ENCODE measurements at places on chromosomes 12 and 14. TPM values are rescaled to one million over a fixed set of nuclear protein-coding genes. Genes with fewer than 3 reads are reported as not detected.
A peak's percentile ranks its signal among the peaks of the same experiment; 100 is the strongest.

GRCh38 chr12:90428881-90429280 is 526.1 kb downstream of the CCER1 start:
- no peak for DNase-seq

Gene KCNJ8
- 2.7 TPM for total RNA-seq

Gene KRT8
- 441 TPM for total RNA-seq

Gene RAD51AP1
- total RNA-seq: 22.2 TPM

DNA sequence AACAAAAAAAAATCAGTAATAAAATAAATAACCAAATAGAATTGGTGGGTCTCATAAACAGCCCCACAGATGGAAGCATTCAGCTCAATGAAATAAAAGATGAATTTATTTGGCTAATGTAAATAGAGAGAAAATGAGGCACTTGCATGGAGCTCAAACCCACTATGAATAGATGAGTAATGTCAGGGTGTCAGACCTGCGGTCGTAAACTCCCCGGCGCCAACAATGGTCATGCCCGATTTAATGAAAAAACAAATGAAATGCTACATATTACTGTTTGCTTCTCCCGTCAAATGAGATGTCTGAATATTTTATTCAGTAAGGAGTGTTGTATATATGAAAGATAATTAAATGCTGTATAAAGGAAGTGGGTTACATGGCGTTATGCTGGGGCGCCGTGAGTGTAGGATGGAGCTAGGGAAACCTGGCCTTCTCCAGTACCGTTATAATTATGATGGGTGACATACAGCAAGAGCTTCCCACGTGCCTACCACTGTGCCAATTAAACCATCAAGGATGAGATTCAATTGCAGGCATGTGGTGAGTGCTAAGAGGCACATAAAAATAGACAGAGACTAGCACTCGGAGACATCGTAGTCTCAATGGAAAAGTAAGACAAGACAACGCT is 648.1 kb downstream of the BCL11B start:
- DNase-seq: no peak

GRCh38 chr14:100100032-100100703 is 34.9 kb downstream of the EVL start:
- DNase-seq: no peak

DNA sequence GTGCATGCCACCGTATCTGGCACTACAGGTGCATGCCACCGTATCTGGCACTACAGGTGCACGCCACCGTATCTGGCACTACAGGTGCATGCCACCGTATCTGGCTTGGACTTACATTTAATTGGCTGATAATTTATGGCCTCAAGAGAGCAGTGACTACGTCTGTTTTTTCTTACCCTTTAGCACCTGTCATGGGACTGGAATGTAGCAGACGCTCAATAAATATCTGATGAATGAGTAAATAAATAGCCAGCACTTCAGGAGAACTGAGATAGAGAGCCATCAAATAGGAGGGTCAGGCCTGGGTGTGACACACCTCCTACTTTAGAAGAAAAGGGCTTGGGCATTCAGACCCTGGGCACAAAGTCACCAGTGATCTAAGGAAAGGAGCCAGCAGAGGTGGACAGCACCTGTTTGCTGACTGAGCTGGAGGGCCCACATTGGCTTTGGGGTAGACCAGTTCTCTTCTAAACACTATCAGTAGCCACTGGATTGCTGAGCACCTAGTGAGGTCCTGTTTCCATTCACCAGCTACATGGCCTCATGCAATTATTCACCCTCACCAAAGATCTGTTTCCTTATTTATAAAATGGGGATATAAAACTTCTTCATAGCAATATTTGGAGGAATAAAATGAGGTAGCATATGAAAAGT is 50.1 kb downstream of the RFX4 start:
- peak; percentile 74 for DNase-seq

Gene NRXN3
- 7.0 TPM for total RNA-seq

Gene KLHDC1
- 0.69 TPM for total RNA-seq

DNA sequence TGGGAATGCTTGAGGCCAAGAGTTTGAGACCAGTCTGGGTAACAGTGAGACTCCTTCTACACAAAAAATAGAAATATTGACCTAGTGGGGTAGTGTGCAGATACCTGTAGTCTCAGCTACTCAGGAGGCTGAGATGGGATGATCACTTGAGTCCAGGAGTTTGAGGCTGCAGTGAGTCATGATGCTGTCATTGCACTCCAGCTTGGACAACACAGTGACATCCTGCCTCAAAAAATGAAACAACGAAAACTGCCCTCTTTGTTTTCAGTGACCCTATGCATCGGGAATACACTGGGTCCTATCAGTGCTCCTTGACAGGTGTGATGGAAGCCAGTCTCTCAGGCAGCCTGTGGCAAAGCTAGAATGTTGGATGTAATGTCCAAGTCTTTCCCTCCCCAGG is 311.5 kb upstream of the OR4E1 start:
- no peak for DNase-seq

DNA sequence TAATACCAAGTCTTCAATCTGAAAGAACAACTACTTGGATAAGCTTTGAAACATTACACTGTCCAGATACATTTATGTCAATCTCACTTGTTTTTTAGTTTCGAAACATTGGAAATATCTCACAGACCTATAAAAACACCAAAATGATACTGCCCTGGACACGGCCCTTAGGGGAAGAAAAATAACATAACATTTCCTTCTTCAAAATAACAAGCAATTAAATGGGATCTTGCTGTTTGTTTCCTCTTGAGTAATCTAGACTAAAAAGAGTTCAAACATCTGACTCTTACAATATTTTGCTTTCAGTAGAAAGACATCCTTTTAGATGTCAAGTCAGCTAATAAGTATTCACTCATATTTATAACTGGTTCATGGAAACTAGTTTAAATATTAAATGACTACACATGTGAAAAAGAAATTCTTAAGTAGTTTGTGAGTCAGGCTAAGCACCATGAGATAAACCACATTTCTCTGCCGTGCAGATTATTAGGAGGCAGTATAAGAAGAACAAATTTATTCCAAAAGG is 87.5 kb downstream of the EPS8 start:
- DNase-seq: peak; percentile 21

Gene ACADS
- total RNA-seq: 12.8 TPM

Gene OTOGL
- total RNA-seq: 2.9 TPM

DNA sequence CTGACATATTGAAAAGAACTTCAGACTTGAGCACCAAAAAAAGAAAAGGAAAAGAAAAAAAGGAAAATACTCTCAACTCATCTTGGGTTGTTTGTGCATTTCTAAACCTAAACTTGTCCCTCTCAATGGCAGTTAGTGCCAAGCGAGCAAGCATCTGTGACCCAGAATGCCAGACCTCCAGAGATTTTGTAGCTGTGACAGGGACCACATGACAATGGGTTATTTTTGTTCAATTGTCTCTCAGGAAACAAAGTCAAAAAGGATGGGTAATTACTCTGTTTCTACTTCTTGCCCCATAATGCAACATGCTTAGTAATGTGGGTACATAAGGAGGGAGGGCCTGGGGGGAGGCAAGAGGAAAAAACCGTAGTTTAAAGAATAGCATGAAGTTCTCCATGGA is 285.7 kb upstream of the RTL1 start:
- no peak for DNase-seq

Gene ZC2HC1C
- total RNA-seq: 0.72 TPM

Gene HOXC11
- 0.42 TPM for total RNA-seq
